CD8-positive, alpha-beta memory T cell (primary cell): ENCODE measurements at places on chromosomes 3 and 15. TPM values are rescaled to one million over a fixed set of nuclear protein-coding genes. Genes with fewer than 3 reads are reported as not detected.

Gene PARP15
- total RNA-seq = 12.7 TPM

Gene TRH
- not detected for total RNA-seq

- DNase-seq = no peak
Observed at GRCh38 chr3:51961602-51962569, 5.4 kb downstream of the PCBP4 start.

Gene SERINC4
- 0.20 TPM for total RNA-seq

- DNase-seq = no peak
Observed at GRCh38 chr3:113721636-113722035, 24.4 kb downstream of the NAA50 start.

DNA sequence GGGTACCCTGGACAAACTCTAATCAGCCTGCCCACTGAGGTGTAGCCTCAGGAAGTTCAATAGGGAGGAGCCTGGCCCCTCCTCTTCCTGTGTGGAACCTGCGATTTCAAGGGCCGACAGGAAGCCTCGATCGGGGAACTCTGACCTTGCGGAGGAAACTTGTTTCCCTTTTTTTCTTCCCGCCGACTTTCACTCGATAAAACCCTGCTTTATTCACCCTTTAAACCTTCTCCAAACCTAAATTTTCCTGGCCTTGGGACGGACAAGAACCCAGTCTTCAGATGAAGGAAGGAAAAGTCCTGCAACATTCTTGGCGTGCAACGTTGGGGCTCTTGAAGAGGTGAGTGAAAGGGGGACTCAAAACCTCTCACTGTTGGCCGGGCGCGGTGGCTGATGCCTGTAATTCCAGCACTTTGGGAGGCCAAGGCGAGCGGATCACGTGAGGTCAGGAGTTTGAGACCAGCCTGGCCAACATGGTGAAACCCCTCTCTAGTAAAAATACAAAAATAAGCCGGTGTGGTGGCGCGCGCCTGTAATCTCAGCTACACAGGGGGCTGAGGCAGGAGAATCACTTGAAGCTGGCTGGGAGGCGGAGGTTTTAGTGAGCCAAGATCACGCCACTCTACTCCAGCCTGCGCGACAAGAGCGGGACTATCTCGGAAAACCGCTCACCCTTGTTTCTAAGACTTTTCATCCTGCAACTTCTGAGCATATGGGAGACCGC lies 208.2 kb downstream of the ZNF385D start:
- DNase-seq = no peak

- no peak for DNase-seq
Observed at GRCh38 chr3:134186391-134186790, 64.3 kb downstream of the RYK start.

- no peak for DNase-seq
Observed at GRCh38 chr3:55305696-55306485, 181.2 kb downstream of the WNT5A start.

DNA sequence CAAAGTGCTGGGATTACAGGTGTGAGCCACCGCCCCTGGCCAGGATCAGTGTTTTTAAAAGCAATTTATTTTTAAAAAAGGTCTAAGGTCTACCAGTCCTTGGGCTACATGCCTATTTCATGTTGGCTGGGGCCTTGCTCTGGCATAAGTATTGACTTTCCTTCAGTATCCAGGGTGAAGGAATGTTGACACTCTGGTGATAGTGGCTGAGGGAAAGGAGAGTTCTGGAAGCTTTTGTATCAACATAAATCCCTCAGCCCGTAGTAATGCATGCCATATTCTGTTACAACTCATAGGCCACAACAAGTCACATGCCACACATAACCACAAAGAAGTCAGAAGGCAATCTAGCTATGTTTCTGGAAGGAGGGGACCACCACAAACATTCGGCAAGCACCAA lies 273.9 kb downstream of the ROBO2 start:
- DNase-seq = no peak

Gene ACTC1
- total RNA-seq = not detected
